Colonic mucosa (tissue), 4 donors: ENCODE measurements at places on chromosomes 7 and 10. TPM values are rescaled to one million over a fixed set of nuclear protein-coding genes. Genes with fewer than 3 reads are reported as not detected.

The LRRD1 gene
- total RNA-seq = not detected

DNA sequence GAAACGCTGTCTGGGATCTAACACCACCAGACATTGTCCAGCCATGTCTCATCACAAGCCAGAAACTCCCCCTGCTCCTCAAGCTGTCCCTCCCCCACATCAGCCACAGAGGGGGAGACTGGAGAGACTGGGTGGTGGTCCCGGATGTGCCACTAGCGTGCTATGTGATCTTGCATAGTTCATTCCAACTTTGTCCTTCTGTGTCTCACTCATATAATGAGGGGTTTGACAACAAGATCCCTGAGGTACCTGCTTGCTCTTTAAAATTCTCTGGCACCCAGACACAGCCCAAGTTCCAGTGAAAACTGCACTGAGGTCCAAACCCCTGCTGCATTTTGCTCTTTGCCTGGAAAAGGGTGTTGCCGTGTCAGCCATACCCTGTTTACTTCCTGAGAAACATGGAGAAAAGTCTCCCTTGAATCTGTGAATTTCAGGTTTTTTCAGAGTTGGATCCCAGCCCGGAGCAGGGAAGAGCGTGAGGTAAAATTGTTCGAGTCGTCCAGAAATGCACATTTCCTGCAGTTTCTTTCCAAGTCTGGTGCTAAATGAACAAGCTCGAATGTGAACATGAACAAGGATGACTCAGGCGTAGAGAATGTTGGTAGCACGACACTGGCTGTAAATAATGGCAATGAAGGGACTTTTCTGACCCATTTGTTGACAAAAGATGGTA, 156.6 kb downstream of the CCDC3 start:
- no peak overlapping the region for H3K27ac ChIP-seq
- peak; percentile 21 for DNase-seq
- H3K4me1 ChIP-seq = no peaks in the 10 kb centered on the region
- H3K27me3 ChIP-seq = no peaks in the 10 kb centered on the region

DNA sequence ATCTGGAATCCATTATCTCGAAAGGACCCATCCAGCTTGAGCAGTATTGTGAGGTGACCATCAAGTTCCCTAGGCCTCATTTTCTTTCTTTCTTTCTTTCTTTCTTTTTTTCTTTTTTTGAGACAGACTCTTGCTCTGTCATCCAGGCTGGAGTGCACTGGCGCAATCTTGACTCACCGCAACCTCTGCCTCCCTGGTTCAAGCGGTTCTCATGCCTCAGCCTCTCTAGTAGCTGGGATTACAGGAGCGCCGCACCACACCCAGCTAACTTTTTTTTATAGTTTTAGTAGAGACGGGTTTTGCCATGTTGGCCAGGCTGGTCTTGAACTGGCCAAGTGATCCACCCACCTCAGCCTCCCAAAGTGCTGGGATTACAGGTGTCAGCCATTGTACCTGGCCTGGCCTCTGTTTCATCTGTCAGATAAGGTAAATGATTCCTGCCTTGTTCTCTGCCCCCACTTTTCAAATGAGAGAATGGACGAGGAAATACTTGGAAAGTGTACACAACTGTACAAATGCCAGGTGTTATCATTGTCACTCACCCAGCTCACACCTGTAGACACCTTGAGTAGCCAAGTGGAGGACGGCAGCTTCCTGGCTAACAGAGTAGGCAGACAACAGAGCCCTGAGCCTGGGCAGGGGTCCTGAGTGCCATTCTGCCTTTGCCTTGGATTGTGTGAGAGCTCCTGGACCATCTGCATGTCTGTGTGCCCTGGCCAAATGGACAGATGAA, 54.1 kb downstream of the HK1 start:
- DNase-seq = peak; percentile 54
- H3K27ac ChIP-seq = peak overlapping the region; percentile 19
- H3K4me3 ChIP-seq = no peak overlapping the region
- H3K27me3 ChIP-seq = no peaks in the 10 kb centered on the region
- peaks cover 27% of the 10 kb centered on the region for H3K4me1 ChIP-seq

GRCh38 chr10:3714967-3715366, 70.0 kb downstream of the KLF6 start:
- H3K4me1 ChIP-seq = no peaks in the 10 kb centered on the region
- H3K4me3 ChIP-seq = no peak overlapping the region
- no peaks in the 10 kb centered on the region for H3K27me3 ChIP-seq
- DNase-seq = no peak

DNA sequence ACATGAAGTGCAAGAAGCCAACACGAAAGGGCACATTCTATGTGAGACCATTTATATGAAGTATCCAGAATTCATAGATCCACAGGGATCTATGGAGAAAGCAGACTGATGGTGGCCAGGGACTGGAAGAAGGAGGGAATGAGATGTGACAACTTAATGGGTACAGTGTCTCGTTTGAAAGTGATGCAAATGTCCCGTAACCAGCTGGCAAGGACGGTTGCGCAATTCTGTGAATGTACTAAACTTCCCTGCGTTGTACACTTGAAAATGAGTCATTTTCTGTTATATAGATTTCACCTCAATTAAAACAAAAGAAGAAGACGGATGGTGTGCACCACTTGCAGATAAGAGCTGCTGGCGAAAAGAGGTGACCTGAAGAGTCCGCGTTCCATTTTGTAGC, 861.1 kb downstream of the TYW1 start:
- no peak overlapping the region for H3K4me3 ChIP-seq
- no peaks in the 10 kb centered on the region for H3K27me3 ChIP-seq
- DNase-seq = no peak
- no peaks in the 10 kb centered on the region for H3K4me1 ChIP-seq
- no peaks in the 10 kb centered on the region for H3K36me3 ChIP-seq
- H3K27ac ChIP-seq = no peak overlapping the region
